Fibroblast of skin of right biceps (primary cell): ENCODE measurements at places on chromosomes 5 and 9.

DNA sequence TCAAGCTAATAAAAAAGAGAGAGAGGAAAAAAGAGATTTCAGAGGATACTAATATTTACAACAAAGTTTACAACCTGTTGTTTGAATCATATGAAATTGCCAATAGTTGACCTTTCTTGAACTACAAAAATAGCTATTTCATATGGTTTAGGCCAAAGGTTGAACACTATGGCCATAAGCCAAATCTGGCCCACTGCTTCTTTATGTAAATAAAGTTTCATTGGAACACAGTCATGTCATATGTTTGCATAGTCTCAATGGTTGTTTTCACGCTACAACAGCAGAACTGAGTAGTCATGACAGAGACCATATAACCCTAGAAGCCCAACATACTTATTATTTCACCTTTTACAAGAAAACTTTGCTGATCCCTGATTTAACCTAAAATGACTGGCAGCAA is 20.9 kb downstream of the SEMA5A start:
- no peak for DNase-seq

DNA sequence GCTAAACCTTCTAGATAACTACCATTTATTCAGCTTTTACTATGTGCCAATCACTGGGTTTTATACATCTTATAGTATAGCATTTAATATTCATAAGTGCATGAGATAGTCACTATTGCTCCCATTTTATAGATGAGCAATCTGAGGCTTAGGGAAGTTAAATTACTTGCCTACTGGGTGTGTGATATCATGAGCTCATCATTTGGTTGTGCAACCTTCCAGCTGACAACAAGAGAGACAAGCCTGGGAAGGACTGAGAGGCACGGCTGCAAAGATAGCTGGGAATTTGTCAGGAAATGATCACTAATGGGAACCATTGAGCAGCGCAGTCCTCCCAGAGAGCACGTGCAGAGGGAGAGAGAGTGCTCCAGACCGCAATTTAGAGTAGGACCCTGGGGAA is 481.6 kb upstream of the KIF2A start:
- DNase-seq: no peak

DNA sequence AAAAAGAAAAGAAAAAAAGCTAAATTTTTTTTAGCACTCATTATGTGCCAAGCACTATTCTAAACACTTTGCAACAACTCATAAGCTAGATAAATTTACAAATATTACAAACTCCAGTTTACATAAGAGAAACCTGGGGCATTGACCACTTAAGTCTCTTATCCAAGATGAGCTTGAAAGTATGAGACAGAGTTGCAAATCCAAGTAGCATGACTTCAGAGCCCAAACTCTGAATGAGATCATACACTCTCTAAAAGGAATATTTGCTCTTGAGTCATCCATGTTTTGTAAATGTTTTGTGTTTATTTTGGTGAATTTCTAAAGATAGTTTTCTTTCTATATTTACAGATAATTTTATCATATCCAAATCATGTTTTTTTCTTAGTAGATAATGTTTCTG is 4.0 kb upstream of the SHOC1 start:
- peak; percentile 31 for DNase-seq

DNA sequence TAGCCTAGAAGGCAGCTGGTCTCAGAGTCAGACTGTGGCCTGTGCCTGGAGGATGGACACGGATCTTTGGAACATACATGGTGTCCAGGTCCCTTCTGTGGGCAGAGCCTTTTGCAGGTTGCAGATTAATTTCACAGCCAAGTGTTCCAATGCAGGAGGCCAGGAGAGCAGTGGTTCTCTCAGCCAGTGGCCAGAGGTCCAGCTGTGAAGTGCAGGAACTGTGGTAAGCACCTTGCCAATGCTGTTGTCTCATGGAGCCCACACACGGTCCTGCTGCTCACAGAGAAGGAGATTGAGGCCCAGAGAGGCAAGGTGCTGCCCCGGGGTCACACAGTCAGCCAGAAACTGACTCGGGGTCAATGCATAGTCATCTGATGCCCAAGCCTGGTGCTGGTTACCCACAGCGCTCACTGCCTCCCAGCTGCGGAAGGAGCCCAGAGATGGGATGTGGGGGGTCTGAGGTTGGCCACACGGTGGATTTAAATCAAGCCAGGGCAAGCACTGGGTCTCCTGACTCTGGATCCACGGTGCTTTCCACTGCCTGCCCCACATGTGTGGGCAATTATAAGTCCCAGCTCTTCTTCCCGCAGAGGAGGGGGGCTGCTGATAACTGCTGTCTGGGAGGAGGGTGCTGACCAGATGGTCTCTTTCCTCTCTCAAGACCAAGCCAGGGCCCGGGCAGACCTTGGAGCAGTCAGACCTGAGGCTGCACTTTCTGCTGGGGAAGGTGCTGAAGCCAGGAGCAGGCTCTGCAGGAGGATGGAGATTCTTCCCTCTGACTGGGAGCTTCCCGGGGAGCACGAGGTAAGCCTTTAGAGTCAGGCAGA is 2.8 kb downstream of the PDGFRB start:
- DNase-seq: peak; percentile 27

GRCh38 chr5:115708819-115709477 is 83.1 kb upstream of the TMED7 start:
- DNase-seq: no peak

DNA sequence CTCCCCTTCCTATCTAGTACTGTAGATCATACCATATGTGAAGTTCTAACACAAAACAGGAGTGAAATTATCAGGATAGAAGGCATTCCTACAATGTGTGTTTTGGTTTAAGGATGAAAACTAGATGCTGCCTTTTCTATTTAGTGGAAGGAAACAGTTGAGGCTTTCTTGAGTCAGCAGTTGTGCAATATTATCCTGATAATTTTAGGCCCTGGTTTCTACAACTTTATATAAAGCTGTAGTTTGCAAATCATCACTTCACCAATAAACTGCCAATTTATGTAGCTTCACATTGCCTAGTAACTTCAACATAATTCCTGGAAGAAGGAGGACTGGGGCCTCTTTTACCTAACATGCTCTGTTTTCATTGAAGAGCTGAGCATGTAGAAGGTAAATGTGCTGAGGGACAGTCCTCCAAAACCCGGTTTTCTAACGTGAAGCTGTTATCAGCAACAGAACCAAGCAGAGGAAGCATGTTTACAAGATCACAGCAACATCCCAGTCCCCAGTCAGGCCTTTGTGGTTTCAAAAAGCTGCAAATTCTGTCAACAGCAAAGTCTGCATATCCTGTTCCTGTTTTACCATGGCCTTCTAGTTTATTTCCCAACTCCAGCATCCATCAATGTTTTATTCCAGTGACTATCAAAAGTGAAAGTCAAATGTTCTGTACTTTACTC is 513.4 kb upstream of the MEF2C start:
- DNase-seq: peak; percentile 43

DNA sequence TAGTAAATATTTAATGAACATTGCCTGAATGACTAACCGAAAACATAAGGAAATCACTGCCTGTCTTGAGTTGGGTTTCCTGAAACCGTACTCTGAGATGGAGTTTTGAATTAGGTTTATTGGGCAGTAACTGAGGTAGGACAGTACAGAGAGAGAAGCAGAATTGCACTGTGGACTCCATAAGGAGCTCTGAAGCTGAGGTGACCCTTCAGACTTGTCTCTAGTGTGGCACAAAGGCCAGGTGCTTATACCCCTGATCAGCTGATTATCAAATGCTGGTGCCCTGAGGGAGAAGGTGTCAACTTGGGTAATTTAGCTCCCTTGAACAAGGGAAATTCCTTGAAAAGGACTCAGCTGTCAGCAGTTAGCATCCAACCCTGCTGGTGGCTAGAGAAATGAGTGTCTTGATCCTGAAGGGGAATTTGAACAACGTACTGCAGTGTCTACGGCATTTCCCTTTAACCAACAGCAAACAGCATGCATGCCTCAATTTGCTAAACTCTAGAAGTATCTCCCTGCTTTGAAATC is 135.0 kb upstream of the SMARCA2 start:
- DNase-seq: no peak

DNA sequence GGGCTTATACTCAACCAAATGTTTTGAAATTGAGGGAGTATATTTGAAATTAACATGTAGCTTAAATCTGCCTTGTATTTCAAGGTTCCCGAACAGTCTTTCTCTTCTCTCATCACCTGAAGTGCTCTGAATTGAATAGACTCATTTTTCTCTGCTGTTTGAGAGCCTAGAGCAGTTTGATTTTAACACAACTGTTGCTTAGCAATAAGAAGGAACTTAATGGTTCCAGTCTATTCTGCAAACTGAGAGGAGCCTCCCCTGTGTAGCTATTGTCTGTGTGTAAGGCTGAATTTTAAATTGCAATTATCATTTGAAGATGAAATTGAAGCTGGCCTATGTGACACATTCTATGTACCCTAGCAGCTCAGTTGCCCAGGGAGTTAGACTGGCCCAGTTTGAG is 87.1 kb upstream of the CKMT2 start:
- no peak for DNase-seq

DNA sequence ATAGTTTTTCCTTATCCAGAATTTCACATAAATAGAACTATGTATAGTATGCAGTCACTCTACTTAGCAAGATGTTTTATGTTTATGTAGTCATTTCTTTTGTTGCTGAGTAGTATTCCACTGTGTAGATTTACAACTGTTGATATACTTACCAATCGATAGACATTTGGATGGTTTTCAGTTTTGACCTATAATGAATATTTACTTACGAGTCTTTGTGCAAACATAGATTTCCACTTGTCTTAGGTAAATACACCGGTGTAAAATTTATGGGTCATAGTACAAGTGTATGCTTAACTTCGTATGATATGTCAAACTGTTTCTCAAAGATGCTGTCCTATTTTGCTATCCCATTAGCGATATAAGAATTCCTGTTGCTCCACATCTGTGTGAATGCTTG is 19.7 kb upstream of the OR2K2 start:
- DNase-seq: no peak

GRCh38 chr5:1797855-1798254 is 1.8 kb downstream of the MRPL36 start:
- DNase-seq: no peak

- DNase-seq: peak; percentile 98
Observed at GRCh38 chr9:4301971-4302427, 2.1 kb upstream of the GLIS3 start.

DNA sequence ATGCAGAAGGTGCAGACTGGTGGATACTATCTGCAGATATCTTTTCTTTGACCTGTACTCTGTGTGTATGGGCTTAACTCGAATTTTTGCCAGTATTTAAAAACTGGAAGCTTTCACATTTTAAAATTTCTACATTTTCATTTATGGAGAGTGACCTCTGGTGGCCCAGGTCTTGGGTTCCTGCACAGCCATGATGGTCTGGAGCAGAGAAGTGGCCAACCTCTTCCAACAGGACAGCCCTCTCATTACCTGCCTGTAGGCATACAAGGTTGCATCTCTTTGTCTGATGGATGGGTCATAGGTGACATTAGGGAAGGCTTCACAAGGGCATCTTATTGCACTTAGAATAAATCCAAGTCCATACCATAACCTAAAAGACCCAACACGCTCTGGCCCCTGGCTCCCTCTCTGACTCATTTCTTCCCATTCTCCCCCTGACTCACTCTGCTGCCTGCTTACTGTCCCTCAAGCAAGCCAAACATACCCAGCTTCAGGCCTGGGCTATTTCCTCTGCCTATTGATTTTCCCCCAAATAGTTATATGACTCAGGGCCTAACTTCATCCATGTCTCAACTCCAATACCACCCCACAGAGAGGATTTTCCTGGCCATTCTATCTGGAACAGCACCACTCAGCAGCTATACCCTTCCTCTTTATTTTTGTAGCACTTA is 113.3 kb upstream of the SLC1A3 start:
- peak; percentile 88 for DNase-seq
